ENCODE measurements at places on chromosomes 6 and 20. TPM values are rescaled to one million over a fixed set of nuclear protein-coding genes. Genes with fewer than 3 reads are reported as not detected.
A peak's percentile ranks its signal among the peaks of the same experiment; 100 is the strongest.

- DNase-seq = no peak
Measured at GRCh38 chr6:136945072-136945471, 23.0 kb downstream of the SLC35D3 start.

TCP11 gene
- not detected for polyA plus RNA-seq

TBX18 gene
- polyA plus RNA-seq = 0.03 TPM

DNA sequence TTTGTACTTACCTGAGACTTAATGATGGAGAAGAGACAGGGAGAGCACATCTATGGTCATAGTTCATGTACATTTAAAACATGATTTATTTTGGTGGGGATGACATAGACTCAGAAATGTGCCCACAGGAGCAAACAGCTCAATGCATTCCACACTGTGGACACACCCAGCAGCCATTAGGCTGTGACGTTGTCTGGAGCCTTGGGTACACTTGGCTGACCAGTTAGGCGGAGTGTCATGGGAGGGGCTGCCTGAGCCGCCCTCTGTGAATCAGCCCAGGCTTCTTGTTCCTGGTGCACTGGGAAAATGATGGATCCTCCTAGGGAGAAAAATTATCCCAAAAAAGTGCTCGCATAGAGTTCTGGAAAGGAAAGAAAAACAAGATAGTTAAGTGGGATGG, 231.0 kb upstream of the GMDS start:
- DNase-seq = peak; percentile 42

COL19A1 gene
- polyA plus RNA-seq = not detected
